ENCODE measurements at places on chromosomes 16 and 17.
A peak's percentile ranks its signal among the peaks of the same experiment; 100 is the strongest.

- DNase-seq, result no peak
Observed at GRCh38 chr16:76157629-76158028, 119.6 kb upstream of the CNTNAP4 start.

DNA sequence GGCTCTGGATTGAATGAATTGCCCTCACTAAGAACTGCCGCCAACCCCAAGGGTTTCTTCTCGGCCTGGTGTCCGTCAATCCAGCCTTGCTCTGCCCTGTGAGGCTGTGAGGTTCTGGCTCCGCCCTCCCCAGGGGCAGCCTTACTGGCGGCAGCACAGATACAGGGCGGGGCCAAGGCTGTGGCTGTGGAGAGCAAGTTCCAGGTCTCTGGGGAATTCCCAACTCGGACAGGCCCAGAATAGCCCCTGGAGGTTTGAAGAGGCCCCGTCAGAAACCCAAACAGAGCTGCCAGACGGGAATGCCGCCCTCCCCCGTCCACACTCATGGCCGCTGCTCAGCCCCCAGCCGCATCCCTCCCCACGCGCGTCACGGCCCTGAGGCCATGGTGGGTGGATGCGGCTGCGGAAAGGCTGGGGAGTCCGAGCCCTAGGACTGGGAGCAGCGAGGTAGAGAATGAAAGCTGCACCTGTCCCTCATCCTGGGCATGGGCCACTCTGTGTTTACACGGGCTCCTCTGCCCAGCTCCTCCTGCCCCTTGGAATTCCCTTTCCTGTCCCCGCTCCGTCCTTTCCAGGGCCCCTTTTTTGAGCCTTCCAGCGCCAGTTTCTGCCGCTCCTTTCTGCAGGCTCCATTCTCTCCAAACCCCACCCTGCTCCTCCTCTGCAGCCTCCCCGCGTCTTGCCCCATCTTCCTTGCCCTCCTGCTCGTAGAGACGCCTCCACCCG lies 660 bp upstream of the PRRT2 start:
- peak; percentile 71 for DNase-seq

DNA sequence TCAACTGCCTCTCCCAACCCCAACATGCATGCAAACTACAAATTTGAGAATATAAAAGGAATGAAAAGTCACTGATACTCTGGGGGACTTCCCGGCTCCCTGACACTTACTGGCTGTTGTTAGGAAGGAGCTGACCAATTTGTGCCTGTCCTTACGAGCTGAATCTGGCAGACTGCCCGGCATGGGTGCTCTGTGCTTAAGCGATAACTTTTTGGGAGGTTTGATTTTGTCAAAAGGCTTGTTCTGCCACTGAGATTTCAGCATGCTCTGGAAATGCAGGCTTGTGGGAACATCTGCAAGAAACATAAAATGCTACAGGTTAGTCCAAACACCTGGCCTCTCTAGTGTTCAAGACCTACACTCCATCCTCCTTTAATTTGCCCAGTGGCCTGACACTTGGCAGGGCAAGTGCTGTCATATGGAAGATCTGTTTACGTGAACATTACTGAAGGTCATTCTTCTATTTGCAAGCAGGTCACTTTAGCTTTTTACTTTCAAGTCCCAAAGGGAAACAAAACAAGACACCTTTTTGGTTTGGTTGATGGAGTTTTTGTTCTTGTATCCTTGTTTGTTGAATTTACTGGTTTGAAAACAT lies 40.6 kb downstream of the STH start:
- no peak for DNase-seq

DNA sequence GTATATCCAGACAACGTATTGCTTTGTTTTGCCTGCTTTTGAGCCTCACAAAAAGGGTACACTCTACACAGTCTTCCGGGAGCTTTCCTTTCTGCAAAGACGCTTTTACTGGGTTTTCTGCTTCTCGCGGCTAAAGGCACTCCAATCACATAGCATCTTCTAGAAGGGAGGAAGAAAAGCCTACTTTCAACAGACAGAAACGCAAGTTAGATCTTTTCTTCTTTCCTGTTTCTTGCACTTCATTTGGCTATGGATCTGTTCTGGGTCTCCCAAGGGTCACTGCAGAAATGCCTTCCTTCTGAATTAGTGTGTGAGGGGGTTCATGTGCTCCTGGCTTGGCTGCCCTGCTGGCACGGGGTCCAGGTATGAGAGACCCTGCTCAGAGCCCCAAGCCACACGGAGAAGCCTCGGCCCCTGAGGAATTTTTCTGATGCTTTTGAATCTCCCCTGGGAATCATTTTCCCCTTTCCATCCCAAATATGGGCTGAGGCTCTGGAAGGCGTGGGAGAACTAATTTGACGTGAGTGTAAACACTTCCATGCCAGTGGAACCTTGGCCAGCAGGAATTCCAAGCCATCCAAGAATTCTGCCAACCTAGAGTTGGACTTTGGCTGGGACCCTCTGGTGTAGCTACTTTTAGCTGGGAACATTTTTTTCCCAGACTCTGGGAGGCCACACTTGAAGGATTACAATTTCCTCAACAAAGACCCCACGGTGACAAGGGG lies 49.6 kb upstream of the NKD1 start:
- DNase-seq, result no peak

DNA sequence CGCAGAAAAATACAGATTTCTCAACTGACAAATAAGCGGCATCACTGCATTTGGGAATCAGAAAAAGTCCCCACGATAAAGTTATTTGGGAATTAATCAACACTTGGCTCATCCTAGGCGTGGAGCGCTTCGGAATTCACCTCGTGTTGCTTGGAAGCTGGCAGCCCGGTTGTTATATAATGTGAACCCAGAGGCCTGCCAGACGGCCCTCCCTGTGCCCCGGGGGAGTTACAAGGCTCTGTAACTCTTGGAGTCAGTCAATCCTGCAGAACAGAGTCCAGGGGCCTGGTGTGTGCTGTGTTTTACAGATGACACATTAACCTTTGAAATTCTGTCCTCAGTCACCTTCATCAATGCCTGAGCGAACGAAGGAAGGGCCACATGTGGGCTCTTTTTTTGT lies 111.1 kb downstream of the PITPNC1 start:
- no peak for DNase-seq

DNA sequence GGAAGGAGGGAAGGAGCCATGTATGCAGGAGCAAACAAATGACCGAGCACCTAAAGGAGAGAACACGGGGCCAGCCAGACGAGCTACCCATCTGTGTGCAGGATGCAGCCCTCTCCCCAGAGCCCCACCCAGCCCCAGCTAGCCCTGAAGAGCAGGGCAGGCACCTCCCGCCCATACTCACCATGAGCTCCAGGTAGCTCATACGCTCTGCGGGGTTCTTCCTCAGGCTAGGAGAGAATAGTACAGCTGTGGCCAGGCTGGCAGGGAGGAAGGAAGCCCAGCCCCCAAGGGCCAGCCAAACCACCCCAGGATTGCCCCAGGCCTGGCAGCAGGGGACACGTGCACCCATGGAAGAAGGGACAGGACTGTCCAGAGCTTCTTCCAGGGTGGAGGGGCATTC lies 81.9 kb downstream of the KCNJ18 start:
- DNase-seq, result no peak

DNA sequence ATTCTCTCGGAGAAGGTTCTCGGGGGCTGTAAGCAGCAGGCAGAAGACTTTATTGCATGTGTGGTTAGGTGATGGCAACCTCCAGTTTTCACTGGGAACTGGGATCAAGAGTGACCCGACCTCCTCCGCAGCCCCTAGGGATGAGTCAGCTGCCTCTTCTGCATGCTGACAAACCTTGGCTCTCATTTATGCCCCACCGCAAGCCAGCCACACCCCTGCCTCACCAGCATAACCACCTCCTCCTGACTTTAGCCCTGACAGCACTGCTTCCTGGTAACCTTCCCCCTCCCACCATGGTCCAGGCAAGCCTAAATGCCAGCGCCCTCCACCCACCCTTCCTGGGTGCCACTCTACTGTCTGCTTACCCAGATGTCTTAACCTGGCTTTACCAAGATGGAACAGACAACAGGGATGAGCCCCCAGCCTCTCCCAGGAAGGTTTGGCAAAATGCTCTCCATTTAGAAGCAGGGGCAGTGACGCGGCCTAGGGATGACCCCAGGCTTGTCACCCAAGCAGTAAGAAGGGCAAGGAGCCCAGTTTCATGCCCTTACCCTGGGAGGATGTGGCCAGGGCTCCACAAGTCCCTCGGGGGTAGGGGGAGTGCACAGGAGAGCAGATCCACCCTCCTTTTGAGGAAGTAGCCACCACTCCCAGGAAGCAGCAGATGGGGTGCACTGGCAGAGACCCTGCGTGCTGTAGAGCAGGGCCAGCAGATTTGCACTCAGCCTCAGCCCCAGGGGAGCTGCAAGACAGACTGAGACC lies 73.5 kb downstream of the GOSR1 start:
- no peak for DNase-seq

GRCh38 chr16:79328402-79329165 lies 272.0 kb downstream of the MAF start:
- no peak for DNase-seq

GRCh38 chr17:17515934-17516930 lies 20.0 kb upstream of the RASD1 start:
- DNase-seq, result no peak

Data from CD4-positive, alpha-beta T cell treated with Interleukin-4 for 4 hours (primary cell).